Naive thymus-derived CD8-positive, alpha-beta T cell (primary cell): ENCODE measurements at places on chromosomes 3 and 15. TPM values are rescaled to one million over a fixed set of nuclear protein-coding genes. Genes with fewer than 3 reads are reported as not detected.

GRCh38 chr3:182937293-182938051 is 42.9 kb downstream of the DCUN1D1 start:
- H3K27ac ChIP-seq = no peak overlapping the region
- no peak overlapping the region for H3K4me3 ChIP-seq
- DNase-seq = no peak
- H3K4me1 ChIP-seq = peaks cover 10% of the 10 kb centered on the region

DZIP1L gene
- total RNA-seq = not detected

GRCh38 chr3:39013289-39013688 is 38.5 kb downstream of the SCN11A start:
- no peak overlapping the region for H3K4me3 ChIP-seq
- peaks cover 30% of the 10 kb centered on the region for H3K27me3 ChIP-seq
- H3K4me1 ChIP-seq = no peaks in the 10 kb centered on the region
- DNase-seq = no peak
- peaks cover 5% of the 10 kb centered on the region for H3K36me3 ChIP-seq

GRCh38 chr3:42123012-42123581 is 31.9 kb downstream of the TRAK1 start:
- no peak for DNase-seq
- peaks cover 6% of the 10 kb centered on the region for H3K36me3 ChIP-seq
- peaks cover 12% of the 10 kb centered on the region for H3K4me1 ChIP-seq
- no peak overlapping the region for H3K27ac ChIP-seq
- H3K27me3 ChIP-seq = no peaks in the 10 kb centered on the region

CNTN3 gene
- total RNA-seq = not detected

GRCh38 chr15:44296625-44297524 is 8.4 kb downstream of the GOLM2 start:
- H3K27ac ChIP-seq = peak overlapping the region; percentile 50
- H3K36me3 ChIP-seq = peaks cover 46% of the 10 kb centered on the region
- H3K27me3 ChIP-seq = no peaks in the 10 kb centered on the region
- no peak for DNase-seq
- H3K4me3 ChIP-seq = no peak overlapping the region

DNA sequence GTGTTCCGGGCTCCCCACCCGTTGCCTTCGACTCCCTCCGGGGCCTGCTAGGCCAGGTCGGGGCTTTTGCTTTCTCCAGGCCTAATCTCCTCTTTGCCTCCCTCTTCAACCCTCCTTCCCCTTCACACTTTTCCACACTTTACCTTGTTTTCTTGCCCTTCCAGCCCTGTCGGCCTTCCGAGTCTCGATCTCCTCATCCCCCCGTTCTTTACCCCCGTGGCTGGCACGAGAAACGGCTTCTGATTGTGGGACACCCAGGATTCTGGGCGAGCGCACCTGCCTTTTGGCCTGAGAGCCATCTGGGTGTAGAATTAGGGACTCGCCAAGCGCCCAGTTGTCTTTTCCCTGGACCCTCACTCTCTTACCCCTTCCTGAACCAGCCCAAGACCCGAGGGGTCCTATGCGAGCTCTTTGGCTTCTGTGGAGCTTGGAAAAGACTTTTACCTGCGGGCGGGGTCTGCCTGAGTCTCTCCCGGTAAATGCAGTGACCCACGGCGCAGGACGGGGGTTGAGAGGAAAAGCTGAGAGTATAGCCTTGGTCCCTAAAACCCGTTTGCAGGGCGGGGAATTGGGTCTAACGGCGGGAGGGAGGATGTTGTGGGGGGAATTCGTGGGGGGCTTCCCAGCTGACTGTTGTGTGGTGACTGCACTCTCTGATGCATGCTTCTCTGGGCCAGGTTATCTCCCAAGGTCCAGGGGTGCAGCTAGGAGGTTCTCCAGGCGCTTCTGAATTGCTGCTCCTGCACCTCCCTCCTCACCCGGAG is 5.5 kb upstream of the ONECUT1 start:
- H3K27ac ChIP-seq = no peak overlapping the region
- DNase-seq = no peak
- H3K4me3 ChIP-seq = peak overlapping the region; percentile 46
- H3K27me3 ChIP-seq = peaks cover 75% of the 10 kb centered on the region
- H3K4me1 ChIP-seq = peaks cover 24% of the 10 kb centered on the region
- H3K36me3 ChIP-seq = no peaks in the 10 kb centered on the region

DNA sequence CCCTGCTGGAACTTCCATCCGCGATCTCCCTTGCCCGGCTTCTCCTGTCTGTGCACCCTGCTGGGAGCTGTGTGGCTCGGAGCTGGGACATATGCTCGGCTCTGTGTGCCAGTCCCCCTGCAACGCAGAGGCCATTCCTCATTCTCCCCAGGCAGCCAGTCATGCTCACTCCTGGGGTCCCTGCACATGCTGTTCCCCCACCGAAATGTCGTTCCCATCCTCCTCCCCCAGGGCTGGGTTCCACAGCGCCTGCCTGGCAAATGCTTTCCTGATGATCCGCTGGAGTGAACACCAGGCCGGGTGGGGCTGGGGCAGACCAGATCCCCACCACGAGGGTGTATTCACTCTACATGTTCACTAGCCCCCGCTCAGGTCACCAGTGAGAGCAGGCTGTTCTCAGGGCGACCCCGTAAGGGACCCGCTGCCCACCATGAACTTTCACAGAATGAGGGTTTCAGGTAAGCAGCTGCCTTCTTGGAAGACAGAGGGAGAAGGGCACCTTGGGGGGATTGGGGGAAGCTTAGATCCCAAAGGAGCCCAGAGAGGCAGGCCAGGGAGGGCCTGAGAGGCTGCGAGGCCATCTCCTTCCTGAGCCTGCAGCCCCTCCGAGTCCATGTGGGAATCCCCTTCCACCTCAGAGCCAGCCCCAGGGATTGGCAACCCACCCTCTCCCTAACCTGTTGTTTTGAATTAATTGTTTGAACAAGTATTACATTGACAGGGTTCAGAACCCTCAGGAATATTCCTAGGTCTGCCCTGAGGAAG is 88.7 kb upstream of the IQSEC1 start:
- H3K4me3 ChIP-seq = no peak overlapping the region
- H3K4me1 ChIP-seq = no peaks in the 10 kb centered on the region
- H3K27ac ChIP-seq = no peak overlapping the region
- H3K36me3 ChIP-seq = no peaks in the 10 kb centered on the region

- no peak overlapping the region for H3K27ac ChIP-seq
- DNase-seq = no peak
- H3K36me3 ChIP-seq = peaks cover 6% of the 10 kb centered on the region
- H3K4me3 ChIP-seq = no peak overlapping the region
- H3K27me3 ChIP-seq = no peaks in the 10 kb centered on the region
Measured at GRCh38 chr3:48855681-48856447, 8.2 kb upstream of the PRKAR2A start.

DNA sequence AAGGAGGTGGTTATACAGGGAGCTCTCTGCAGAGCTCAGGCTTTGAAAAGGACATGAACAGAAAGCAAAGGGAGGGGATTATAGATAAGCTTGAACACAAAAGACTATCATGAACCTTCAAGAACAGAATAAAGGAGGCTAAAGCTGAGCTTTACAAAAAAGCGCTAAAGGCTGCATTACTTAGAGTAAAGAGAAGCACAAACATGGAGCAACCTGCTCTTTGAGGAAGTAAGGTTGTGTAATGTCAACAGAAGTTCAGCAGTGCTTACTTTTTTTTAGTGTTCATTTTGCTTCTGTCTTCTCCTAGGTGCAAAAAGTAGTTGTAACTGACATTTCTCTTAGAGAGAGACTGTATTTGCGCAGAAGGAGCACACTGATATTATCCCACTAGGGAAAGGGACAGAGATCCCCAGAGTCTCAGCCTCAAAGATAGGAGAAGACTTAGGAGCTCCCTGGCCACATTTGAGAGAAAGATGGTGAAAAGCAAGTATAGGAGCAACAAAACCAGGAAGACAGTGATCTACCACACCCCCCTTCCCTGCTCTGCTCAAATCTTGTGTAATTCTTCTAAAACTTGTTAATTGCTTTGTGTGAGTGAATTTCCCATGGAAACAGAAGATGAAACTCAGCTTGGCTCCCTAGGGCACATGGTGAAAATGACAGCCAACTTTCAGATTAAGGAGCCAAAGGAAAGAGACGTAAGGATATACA is 54.7 kb downstream of the QTRT2 start:
- H3K4me3 ChIP-seq = no peak overlapping the region
- H3K36me3 ChIP-seq = no peaks in the 10 kb centered on the region
- peaks cover 6% of the 10 kb centered on the region for H3K27me3 ChIP-seq
- DNase-seq = no peak

DNA sequence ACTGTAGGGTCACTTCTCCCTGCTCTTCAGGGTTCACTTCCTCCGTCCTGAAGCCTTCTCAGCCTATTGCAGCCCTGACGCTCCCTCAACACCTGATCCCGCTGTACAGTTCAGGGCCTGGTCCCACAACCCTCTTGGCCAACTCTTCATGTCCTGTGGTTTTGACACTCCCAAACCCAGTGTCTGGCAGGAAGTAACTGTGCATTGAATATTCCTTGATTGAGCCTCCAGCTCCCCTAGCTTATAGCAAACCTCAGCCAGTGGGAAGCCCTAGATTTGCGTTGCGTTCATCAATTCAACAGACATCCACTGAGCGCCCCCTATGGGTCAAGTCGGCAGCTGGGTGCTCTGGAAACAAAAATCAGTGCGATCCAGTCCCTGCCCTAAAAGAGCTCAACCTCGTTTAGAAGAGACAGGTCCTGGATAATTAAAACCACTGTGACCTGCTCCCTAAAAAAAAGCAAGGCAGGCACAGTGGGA is 13.5 kb downstream of the UBAP1L start:
- H3K27ac ChIP-seq = no peak overlapping the region
- peak; percentile 41 for DNase-seq
- peaks cover 5% of the 10 kb centered on the region for H3K4me1 ChIP-seq

GRCh38 chr3:180319461-180319860 is 282.5 kb upstream of the TTC14 start:
- no peak for DNase-seq
- H3K27ac ChIP-seq = no peak overlapping the region
- no peaks in the 10 kb centered on the region for H3K4me1 ChIP-seq

- no peak overlapping the region for H3K27ac ChIP-seq
- DNase-seq = no peak
- H3K27me3 ChIP-seq = peaks cover 8% of the 10 kb centered on the region
Measured at GRCh38 chr3:171803044-171803443, 7.2 kb downstream of the PLD1 start.

DNA sequence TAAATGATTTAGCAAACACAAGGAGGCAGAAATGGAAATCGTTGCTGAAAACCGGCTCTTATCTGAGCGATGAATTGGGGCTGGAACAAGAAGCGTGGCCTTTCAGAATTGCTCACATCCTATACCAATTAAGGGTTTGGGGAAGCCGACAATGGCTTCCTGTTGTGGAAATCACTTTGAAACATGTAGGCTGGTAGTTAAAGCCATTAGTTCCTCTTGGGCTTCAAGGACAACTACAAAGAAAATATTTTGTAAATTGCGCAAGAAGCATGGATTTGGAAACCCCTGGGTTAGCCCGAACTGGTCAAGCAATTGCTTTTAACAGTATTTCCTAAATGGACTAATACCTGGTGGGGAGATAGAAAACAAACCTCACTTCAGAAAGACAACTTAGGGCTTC is 182.4 kb downstream of the ADAMTS9 start:
- H3K36me3 ChIP-seq = no peaks in the 10 kb centered on the region
- no peaks in the 10 kb centered on the region for H3K27me3 ChIP-seq
- H3K27ac ChIP-seq = no peak overlapping the region

ACKR2 gene
- 0.85 TPM for total RNA-seq

DNA sequence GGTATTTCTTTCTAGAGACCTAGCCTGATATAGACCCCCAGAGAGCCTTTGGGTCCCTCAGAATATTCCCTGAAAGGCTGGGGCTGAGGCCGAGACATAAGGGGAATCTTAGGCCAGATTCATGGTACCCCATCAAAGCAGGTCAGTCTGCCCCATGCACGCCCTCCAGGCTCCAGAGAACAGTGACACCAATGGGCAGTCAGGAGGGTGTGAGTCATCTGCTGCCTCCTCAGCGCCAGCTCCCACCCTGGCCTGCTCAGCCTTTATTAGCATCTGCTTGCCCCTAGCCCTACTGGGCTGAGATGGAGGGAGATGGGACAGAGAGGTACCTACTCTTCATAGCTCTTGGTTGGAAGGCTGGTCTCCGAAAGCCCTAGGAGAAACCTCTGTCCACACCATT is 14.3 kb upstream of the CAMKV start:
- no peaks in the 10 kb centered on the region for H3K36me3 ChIP-seq
- H3K27ac ChIP-seq = no peak overlapping the region
- no peak for DNase-seq
- H3K27me3 ChIP-seq = peaks cover 3% of the 10 kb centered on the region

- peak overlapping the region; percentile 81 for H3K4me3 ChIP-seq
- no peaks in the 10 kb centered on the region for H3K27me3 ChIP-seq
- no peaks in the 10 kb centered on the region for H3K36me3 ChIP-seq
- DNase-seq = peak; percentile 63
- peak overlapping the region; percentile 80 for H3K27ac ChIP-seq
Measured at GRCh38 chr3:53162672-53163443, 1.8 kb downstream of the PRKCD start.

- no peak overlapping the region for H3K27ac ChIP-seq
- H3K4me3 ChIP-seq = no peak overlapping the region
- DNase-seq = no peak
- H3K36me3 ChIP-seq = no peaks in the 10 kb centered on the region
Measured at GRCh38 chr3:122996038-122996580, 31.5 kb downstream of the SEMA5B start.

DNA sequence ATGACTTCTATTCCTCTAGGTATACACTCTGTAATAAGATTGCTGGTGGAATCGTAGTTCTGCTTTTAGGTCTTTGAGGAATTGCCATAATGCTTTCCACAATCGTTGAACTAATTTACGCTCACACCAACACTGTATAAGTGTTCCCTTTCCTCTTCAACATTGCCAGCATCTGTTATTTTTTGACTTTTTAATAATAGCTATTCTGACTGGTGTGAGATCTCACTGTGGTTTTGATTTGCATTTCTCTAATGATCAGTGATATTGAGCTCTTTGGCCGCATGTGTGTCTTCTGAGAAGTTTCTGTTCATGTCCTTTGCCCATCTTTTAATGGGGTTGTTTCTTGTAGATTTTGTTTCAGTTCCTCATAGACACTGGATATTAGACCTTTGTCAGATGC is 12.8 kb downstream of the NXPE3 start:
- H3K4me1 ChIP-seq = peaks cover 84% of the 10 kb centered on the region
- H3K4me3 ChIP-seq = no peak overlapping the region
- peak overlapping the region; percentile 88 for H3K27ac ChIP-seq
- DNase-seq = no peak
- H3K36me3 ChIP-seq = peaks cover 61% of the 10 kb centered on the region

DNA sequence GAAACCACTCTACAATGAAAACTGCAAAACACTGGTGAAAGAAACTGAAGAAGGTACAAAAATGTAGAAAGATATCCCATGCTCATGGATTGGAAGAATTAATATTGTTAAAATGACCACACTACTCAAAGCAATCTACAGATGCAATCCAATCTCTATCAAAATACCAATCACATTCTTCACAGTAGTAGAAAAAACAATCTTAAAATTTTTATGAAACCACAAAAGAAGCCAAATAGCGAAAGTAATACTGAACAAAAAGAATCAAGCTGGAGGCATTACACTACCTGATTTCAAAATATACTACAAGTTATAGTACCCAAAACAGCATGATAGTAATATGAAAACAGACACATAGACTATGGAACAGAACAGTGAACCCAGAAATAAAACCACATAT is 36.9 kb downstream of the TXNRD3 start:
- H3K4me3 ChIP-seq = no peak overlapping the region
- no peak for DNase-seq
- H3K27ac ChIP-seq = no peak overlapping the region
- no peaks in the 10 kb centered on the region for H3K27me3 ChIP-seq

- no peak overlapping the region for H3K27ac ChIP-seq
- no peaks in the 10 kb centered on the region for H3K4me1 ChIP-seq
- no peaks in the 10 kb centered on the region for H3K36me3 ChIP-seq
- H3K27me3 ChIP-seq = peaks cover 30% of the 10 kb centered on the region
Measured at GRCh38 chr15:91135201-91136130, 35.4 kb downstream of the SV2B start.
